Stimulated activated CD8-positive, alpha-beta memory T cell treated with anti-CD3 and anti-CD28 coated beads, Interleukin-15, amount 100 ng/mL, for 24 hours (primary cell): ENCODE measurements at places on chromosomes 3 and 15.

DNA sequence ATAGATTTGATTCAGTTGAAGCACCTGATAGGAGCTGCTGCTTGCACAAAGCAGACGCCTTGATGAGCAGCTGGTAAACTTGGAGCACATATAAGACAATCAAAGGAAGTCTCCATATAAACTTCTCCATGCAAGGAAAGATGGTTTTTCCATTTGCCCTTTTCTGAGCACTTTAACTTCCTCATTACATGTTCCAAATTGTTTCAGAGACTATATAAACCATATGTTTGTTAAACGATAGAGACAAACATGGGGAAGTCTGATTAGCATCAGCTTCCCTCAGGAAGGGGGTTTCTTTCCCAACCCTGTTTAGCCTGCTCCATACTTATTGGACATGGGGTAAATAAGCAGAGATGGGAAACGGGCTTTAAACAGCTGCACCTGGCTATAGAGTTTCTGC, 88.0 kb downstream of the DHX36 start:
- no peak for DNase-seq

GRCh38 chr15:45734260-45734711, 99.5 kb downstream of the SQOR start:
- no peak for DNase-seq

DNA sequence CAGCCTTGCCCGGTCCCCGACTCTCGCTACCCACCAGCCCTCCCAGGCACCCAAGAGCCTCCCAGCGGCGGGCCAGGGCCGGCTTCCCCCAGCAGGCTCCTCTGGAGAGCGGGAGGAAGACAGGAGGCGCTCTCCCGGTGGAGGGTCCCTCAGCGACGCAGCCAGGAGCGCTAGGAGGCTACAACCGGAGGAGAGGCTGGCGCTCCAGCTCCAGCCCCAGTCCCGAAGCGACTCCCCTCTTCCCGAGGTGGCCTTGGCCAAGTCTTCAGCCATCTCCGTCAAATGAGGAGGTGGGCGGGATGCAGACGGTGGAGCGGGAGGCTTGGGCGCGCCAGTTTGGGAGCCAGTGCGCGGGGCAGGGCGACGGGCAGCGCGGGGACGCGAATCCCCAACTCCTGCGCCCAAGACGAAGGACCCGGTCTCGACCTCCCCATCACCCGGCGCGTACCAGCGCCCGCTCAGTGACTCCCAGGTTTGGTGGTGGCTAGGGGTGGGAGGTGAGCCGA, 722 bp downstream of the CHRNA3 start:
- no peak for DNase-seq

- DNase-seq = no peak
These were observed 441.1 kb upstream of the MDFIC2 start for GRCh38 chr3:70753572-70753971.
